ENCODE measurements at places on chromosomes 6 and 20.

- DNase-seq = peak; percentile 61
Observed at GRCh38 chr6:44257025-44257752, at the start of gene SLC35B2. Gene SLC35B2, minus strand, starts transcription at chr6:44257528. Its CDS starts 118 bp downstream, at chr6:44257410.

- no peak for DNase-seq
Observed at GRCh38 chr20:1130847-1131246, 12.4 kb downstream of the PSMF1 start.

- DNase-seq = peak; percentile 20
Observed at GRCh38 chr6:53546281-53546680, 1.4 kb upstream of the GCLC start.

DNA sequence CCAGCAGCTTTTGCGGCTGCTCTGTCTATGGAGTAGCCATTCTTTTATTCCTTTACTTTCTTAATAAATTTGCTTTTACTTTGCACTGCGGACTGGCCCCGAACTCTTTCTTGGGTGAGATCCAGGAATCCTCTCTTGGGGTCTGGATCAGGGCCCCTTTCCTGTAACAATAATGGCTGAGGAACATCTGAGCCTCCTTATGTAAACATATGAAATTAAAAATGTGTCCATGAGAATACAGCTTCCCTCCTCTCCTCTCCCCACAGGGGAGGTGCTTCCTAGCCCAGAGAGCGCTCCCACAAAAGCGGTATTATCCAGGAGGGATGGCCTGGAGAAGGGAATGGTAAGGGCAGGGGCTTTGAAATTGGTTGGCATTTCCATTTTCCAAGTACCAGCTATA lies 81.1 kb downstream of the PSMG4 start:
- DNase-seq = no peak

GRCh38 chr6:1016329-1017302 lies 295.3 kb upstream of the FOXQ1 start:
- DNase-seq = no peak

GRCh38 chr6:3718407-3718806 lies 33.1 kb downstream of the PXDC1 start:
- DNase-seq = peak; percentile 8

DNA sequence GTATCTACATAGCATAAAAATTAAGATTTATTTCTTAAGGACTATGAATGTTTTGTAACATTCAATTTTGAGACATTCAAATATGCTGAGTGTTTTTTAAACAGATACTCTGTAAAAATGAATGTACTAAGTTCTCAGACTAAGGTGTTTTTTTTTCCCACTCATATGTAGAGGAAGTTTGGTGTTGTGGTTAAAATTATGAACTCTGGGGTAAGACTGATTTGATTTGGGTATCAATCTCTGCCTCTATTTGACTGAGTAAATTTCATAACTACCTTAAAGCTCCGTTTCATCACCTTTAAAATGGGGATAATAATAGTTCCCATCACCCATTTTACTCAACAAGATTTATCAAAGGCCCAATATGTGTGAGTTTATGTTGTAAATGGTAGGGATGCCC lies 386.6 kb upstream of the FLRT3 start:
- no peak for DNase-seq

GRCh38 chr20:41618807-41619311 lies 682 bp upstream of the CHD6 start:
- no peak for DNase-seq

DNA sequence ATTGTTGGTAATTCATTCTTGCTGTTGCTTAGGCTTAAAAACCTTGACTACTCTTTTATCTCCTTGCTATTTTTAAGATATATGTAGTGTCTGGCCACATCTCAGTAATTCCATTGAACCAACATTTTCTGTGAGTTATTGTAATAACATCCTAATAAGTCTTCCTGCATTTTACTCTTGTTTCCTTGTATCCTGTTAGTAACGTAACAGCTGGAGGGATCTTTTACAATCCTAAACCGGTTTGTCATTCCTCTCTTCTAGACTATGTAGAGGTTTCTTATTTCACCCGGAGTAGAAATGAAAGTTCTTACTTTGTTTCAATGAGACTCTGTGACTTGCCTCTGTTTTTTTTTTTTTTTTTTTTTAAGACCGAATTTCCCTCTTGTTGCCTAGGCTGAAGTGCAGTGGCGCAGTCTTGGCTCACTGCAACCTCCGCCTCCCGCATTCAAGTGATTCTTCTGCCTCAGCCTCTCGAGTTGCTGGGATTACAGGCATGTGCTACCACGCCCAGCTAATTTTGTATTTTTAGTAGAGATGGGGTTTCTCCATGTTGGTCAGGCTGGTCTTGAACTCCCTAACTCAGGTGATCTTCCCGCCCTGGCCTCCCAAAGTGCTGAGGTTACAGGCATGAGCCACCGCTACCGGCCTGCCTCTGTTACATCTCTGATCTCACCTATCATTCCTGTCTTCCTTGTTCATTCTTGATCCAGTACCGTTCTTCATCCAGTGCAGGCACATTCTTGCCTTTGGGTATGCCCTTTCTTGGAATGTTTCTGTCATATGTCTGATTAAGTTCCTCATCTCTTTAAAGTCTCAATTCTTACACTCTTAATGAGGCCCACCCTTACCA lies 44.7 kb downstream of the NCOA3 start:
- DNase-seq = no peak

- DNase-seq = no peak
Observed at GRCh38 chr6:45044086-45044485, 284.0 kb upstream of the RUNX2 start.

- no peak for DNase-seq
Observed at GRCh38 chr6:166543603-166544295, 42.7 kb downstream of the RAMACL start.

DNA sequence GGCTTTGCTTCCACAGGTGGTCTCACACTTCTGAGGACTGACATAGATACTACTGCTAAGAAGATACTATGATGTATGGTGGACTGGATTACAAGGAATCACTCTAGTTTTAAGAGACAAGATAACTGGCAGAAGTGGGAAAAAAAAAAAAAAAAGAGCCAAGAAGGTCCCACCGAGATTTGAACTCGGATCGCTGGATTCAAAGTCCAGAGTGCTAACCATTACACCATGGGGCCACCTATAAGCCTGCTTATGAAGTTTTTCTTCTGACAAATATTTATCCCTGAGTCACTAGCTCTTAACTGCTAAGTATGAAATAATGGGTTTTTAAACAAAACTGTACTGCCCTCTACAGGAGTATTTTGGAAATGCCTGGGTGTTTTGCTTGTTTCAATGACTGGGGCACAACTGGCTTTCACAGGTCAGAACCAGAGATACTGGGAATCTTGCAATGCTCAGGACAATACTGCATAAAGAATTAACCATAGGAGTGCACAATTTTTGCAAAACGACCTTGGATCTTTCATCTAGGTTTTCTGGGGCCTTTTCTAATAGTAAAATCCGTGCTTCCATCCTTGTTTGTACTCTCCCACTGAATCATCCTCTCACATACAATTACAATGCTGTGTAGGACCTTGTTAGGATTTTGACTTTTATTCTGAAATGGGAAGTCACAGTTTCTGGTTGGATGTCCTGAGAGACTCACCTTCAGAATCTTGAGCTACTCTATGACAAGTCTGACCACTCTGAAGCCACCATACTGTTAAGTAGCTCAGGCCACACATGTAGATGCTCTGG lies 116.3 kb downstream of the OR2B2 start:
- DNase-seq = peak; percentile 95

GRCh38 chr6:87807475-87807874 lies 105.4 kb upstream of the AKIRIN2 start:
- DNase-seq = no peak

DNA sequence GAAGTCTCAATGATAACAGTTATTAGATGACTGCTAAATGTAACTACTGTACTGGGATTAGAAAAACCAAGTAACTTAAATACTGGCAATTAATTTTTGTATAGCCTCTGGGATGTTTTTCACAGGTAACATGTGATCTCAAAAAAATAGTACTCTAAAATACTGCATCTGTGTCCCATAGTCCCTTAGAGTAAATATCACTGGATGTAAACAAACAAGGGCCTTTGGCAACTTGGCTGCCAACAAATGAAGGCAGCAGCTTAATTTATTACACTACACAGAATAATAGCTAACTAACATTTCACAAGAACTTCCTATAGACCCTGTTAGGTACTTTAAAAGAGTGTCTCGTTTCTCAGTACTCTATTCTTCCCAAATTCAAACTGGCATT lies 14.0 kb downstream of the ARHGAP18 start:
- DNase-seq = no peak

DNA sequence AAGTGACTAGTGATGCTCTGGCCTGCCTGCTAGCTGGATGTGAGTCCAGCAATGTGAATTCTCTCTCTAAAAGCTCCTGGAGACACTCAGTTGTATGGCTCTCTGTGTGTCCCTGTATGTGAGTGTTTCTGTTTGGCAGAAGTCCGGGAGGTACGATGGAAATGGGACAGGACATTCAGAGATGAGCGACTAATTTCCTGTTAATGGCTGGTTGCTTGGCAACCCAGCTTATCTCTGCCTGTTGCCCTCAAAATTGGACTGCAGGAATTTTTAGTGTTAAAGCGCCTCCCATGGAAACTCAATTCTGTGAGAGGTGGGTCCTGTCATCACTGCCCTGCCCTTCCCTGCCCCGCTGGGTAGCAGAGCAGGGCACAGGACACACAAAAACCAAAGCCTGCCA lies 136.8 kb upstream of the LRFN2 start:
- no peak for DNase-seq

- DNase-seq = no peak
Observed at GRCh38 chr6:56581296-56581925, 61.3 kb downstream of the DST start.

GRCh38 chr6:36368921-36369865 lies 18.3 kb downstream of the ETV7 start:
- no peak for DNase-seq

DNA sequence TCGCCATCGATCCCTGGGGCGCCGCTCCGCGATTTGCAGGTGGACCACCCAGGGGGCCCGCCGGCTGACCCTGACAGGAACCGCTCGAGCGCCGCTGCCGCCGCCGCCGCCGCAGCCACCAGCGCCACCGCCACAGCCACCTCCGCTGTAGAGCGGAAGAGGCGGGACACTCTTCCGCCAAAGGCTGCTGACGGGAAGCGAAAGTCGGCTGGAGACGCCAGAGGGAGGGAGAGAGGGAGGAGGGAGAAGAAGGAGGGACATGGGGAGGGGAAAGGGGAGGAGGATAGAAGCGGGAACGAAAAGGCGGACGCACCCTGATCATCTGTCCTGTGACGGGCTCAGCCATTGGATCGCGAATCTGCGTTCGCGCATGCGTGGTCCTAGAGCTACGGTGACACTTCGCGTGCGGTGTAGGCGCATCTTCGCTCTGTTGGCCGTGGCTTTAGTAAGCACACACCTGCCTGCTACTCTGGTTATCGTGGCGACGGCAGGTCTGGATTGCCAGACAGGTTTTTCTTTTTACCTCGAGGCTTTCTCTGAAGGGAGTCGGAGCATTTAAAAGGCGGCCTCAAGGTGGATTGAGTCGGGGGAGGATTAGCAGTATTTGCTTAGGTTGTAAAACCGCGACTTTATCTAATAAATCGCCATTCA lies at the start of gene TMEM30A:
Gene TMEM30A, minus strand, starts transcription at position 161 of the 651 bp plus-strand sequence. Its CDS starts 154 bp downstream, at position 7.
- DNase-seq = peak; percentile 98

DNA sequence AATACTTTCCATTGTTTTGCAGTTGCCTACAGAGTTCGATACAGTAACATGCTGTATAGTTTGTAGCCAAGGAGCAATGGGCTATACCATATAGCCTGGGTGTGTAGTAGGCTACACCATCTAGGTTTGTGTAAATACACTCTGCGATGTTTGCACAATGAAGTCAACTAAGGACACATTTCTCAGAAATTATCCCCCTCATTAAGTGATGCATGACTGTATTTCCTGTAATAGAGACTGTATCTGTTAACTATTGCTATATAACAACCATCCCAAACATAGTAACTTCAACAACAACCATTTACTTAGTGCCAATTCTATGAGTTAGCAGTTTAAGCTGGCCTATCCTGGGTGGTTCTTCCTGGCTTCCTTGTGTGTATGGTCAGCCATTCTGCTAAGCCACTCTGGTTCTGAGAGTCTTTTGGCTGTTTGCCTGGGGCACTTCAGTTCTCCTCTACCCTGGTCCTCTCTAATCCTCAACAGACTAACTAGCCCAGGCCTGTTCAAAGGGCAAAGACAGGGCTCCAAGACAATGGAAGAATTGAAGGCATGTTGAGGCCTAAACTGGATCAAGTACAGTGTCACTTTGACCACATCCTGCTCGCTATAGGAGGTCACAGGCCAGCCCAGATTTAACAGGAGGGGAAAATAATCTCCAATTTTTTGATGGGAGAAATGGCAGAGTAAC lies 124.0 kb downstream of the PLCB1 start:
- DNase-seq = no peak

- peak; percentile 82 for DNase-seq
Observed at GRCh38 chr6:2764610-2765165, 505 bp upstream of the WRNIP1 start.

- DNase-seq = no peak
Observed at GRCh38 chr6:36566418-36566905, 19.2 kb upstream of the STK38 start.

- DNase-seq = no peak
Observed at GRCh38 chr6:79687759-79688158, 56.6 kb downstream of the SH3BGRL2 start.

DNA sequence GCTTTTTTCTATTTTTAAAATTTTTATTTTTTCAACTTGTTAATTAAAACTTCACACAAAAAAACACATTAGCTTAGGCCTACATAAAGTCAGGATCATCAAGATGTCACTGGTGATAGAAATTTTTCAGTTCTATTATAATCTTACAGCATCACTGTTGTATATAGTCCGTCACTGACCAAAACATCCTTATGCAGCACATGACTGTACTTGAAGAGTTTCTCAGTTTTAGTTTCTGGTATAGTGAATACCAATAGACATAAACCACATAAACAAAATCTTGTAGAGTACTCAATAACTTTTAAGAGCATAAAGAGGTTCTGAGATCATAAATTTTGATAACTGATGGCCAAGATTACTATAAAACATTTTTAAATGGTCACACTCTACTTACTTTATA lies 71.8 kb downstream of the ASCC3 start:
- DNase-seq = no peak
